ENCODE measurements at places on chromosomes 3 and 15.

DNA sequence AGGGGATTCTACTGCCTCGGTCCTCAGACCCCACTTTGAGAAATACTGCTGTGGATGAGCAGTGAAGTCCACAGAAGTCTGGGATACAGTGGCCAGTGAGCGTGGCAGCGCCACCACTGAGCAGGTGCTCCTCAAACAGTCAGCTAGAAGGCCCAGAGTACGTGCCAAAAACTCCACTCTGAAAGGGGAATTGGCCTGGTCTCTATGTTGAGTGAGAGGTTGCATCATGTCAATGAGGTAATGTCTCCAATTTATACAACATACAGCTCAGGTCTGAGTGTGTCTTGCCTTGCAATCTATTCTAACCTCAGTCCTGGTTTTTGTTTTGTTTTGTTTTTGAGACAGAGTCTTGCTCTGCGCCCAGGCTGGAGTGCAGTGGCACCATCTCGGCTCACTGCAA, 53.3 kb upstream of the ETV5 start:
- DNase-seq, result no peak

DNA sequence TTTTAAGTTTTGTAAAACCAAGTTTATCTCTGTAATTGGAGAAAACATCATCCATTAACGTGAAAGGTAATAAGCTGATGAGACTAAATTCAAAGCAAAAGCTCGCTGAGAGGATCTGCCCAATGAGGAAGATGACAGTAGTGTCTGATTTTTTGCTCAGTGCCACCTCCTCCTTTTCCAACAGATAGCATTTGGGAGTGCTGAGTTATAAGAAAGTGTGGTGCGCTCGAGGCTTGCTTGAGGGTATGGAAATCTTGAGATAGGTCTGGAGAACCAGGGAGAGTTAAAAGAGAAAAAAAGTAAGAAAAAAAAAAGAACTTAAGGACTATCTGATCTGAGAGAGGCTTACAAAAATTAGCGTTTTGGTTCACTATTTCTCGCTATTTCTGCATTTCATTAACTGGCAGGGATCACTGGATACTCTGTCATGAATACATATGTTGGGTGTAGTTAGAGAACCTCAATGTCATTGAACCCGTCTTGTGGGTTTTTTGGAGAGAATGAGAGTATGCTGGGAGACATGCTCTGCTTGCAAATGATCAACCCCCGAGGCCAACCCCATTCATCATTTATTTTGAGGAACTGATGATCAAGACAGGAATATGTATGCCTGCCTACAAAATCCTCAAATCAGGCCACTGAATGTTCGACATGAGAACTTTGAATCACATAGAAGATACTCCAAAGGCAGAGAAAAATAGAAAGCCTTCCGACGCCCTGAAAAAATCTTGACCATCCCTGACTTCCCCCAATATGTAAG, 973 bp upstream of the USP13 start:
- no peak for DNase-seq

GRCh38 chr3:37326801-37327200, 152.4 kb upstream of the LRRFIP2 start:
- no peak for DNase-seq

- no peak for DNase-seq
Observed at GRCh38 chr3:69294014-69294766, 91.7 kb downstream of the FRMD4B start.

DNA sequence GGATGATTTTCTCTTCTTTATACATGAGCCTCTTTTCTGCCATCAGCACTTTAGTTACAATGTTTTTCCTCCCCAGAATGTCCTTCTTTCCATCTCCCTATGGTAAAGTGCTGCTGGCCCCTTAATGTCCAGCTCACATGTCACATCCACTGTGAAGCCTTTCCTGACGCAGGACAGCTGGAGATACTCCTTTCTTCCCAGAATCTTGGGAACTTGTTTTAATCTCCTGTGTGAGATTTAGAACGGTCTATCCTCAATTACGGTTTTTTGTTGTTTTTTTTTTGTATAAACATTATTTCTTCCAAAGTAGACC, 147.7 kb upstream of the TSC22D2 start:
- DNase-seq, result no peak
